ENCODE measurements at places on chromosomes 6 and 20.

DNA sequence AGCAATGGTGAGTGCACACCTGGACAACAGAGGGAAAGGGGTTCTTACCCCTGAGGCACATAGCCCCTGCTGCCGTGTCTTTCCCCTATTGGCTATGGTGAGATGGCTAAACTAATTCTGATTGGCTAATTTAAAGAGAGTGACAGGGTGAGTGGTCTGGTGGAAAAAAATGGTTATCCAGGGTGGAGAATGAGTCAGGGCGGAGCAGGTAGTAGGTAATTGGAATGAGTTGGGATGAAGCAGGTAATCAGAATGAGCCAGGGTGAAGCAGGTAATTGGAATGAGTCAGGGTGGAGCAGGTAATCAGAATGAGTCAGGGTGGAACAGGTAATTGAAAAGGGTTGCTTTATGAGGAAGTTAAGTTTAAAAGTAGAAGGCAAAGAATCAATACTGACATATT is 200.3 kb downstream of the EYA4 start:
- DNase-seq: no peak

DNA sequence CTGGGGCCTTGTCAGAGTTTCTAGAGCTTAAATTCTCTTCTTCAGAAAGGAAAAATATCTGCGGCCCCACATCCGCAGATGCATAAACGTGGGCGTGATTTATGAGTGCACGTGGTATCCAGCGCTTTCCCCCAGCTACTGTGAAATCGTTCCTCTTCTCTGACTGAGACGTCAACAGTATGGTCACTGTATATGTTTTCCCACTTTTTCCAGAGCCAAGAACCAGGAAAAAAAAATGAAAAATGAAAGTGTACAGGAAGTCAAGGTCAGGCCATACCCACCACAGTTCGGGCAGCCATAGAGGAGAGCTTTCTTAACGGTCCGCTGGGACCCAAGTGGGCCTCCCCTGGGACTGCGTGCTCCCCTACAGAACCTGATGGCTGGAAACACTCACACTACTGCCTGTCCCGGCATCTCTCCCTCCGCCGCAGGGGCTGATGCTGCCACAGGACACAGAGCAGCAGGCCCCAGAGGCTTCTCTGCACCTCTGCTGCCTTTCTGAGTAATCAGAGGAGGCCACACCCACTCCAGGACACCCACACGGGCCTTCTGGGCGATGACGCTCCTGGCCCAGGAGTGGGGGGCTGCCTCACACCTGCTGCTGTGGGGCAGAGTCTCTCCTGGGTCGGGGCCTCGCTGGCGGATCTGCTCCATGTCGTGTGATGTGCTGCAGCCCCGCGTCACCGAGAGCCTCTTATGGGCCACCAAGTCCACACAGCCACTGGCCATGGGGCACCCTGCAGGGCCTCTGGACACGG is 16.4 kb upstream of the STX16 start:
- DNase-seq: no peak

DNA sequence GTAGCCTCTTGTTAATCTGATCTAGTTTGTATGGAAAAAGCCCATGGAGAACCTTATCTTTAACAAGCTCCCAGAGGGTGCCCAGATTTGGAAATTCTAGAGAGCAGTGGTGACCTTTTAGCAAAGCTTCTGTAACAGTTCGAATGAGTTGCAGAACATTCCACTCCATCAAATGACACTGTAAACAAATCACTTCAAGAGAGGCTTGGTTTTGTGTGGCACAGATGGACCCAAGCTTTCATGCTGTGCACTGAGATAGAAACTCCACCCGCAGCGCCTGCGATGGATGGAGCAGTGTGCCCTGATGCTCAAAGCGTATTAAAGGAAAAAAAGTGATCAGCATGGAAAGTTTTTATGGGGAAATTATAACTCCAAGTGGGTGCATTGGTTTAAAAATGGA is 55.1 kb upstream of the ISM1 start:
- no peak for DNase-seq

DNA sequence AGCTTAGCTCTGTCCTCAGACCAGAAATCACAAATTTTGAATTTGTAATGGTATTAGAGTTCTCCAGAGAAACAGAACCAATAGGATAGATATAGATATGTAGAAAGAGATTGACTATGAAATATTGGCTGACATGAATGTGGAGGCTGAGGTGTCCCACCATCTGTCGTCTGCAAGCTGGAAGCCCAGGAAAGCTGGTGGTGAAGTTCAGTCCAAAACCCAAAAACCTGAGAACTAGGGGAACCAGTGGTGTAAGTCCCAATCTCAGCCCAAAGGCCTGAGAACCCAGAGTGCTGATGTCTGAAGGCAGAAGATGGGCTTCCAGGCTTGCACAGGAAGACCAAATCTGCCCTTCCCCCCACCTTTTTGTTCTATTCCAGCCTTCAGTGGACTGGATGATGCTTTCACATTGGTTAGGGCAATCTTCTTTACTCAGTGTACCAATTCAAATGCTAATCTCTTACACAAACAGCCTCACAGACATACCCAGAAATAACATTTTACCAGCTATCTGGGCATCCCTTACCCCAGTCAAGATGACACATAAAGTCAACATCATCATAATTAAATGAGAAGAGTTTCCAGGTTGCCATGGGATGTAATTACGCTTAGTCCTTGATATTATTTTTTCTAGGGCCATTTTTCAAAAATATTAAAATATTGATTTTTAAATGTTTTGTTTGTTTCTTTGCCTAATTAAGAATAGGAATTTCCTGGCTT is 570.8 kb downstream of the UTRN start:
- DNase-seq: no peak

DNA sequence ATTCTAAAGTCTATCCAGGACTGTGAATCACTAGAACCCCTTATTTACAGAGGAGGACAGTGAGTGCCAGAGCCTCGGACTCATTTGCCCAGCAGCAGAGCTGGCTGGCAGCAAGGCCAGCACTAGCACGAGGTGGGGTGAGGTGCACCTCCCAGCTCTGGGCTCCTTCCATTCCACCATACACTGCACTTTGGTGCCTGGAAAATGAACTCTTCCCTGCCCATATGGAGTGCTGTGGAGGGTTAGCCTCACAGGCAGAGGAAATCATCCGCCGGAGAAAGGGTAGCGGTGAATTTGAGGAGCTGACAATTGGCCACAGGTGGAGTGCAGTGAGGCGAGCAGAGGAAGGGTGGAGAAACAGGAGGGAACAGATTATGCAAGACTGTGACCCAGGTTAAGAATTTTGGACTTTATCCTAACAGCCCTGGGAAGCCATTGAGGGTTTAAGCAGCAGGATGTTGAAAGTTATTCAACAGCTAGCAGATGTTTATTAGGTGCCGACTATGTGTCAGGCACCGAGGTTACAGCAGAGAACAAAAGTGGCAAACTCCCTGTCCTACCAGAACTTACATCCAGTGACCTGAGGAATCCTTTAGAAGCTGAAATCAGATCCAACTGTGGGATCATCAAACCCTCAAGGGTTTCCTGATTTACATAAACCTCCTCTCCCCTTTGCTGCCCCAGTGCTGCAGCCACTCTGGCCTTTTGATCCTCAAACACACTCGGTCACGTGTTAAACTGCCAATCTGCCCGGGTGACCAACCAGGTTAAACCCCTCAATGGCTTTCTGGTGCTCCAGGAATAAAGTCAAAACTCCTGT is 6.2 kb downstream of the TRIM26 start:
- peak; percentile 88 for DNase-seq

DNA sequence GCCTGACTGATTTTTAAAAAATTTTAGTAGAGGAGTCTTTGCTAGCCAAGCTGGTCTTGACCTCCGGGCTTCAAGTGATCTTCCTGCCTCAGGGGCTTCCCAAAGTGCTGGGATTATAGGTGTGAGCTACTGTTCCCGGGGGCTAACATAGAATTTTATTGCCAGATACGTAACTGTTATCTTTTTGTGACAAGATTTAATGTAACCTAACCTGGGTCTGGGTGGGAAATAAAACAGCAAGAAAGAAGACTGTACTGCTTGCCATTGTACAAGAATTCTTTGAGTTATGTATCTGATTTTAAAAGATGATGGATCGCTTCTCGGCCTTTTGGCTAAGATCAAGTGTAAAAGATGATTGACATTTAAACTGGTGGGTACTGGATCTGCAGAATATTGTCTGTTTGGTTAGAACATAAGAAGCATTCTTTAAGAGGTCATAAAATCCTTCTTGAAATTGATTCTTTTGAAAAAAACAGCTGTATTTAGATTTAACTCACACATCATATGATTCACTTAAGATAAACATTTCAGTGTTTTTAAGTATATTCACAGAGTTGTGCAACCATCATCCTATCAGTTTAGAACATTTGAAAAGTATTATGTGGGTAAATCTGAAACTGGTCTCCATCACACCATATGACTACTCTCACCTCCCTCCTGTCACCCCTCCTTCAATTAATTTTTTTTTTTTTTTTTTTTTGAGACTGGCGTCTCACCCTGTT is 21.6 kb downstream of the TPX2 start:
- DNase-seq: no peak

DNA sequence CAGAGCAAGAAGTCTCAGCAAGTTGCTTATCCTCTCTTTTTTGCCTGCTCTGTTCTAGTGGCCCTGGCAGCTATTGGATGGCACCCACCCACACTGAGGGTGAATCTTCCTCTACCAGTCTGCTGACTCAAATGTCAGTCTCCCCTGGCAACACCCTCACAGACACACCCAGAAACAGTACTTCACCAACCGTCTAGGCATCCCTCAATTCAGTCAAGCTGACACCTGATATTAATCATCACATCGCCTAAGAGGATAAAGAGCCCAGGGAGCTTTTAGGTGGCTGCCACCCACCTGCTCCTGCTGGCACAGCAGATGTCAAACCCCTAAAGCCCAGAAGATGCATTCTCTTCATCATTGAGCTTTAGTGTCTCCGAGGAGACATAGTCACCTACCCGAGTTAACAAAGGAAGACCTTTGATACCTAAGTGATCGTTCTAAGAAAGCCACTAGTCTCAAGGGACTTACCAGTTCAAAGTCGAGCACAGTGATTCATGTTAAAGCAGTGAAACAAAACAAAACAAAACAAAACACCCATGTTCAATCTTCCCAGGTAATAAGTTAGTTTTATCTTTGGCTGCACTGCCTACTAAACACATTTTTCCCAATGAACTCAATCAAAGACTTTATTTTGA is 97.7 kb upstream of the KCNQ5 start:
- DNase-seq: no peak

DNA sequence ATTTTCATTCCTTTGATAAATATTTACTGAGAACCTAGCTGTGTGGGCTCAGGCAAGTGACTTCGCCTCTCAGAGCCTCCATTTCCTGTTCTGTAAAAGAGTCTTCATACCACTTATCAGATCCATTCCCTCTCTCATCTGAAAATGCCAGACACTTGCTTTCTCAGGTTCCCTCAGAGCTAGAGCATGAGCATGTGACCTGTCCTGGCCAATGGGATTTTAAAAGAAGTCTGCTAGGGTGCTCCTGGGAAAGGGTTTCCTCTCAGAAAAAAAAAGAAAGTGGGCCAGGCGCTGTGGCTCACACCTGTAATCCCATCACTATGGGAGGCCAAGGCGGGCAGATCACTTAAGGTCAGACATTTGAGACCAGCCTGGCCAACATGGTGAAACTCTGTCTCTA is 5.3 kb downstream of the KCNB1 start:
- no peak for DNase-seq

GRCh38 chr20:2523919-2524708 is 12.3 kb upstream of the TMC2 start:
- DNase-seq: peak; percentile 87

Data from left lobe of liver (tissue), 2 donors.